ENCODE measurements at places on chromosomes 7 and 10.

DNA sequence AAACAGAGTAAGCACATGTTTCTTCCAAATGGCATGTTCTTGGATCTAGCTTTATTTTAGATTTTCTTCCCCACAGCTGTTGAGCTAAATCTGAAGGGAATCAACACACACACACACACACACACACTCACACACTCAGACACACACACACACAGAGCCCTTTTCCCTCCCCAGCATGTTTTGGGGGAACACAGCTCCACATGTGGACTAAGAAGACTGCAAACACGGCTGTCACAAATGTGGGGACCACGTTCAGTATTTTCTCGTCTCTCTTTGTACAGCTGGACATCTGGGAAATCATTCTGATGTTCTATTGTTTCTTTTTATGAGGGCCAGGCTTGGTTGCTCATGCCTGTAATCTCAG lies 116.3 kb downstream of the ABLIM1 start:
- no peak for DNase-seq

DNA sequence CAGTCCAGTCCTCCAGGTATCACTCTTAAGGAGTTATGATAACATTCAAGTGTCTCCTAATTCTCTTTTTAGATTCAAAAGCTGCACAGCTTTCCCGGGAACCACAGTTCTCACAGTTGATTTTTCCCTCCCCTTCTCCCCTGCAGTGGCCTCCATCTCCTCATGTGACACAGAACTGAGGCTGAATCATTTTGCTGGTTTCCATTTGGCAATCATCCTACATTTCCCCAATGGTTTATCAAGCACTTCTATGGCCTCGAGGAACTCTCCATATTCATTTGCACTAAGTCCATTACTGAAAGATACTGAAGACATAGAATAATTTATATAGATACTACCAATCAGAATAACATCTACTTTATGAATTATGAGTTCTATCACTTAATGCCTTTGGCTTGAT lies 484.9 kb downstream of the GPAM start:
- no peak for DNase-seq

DNA sequence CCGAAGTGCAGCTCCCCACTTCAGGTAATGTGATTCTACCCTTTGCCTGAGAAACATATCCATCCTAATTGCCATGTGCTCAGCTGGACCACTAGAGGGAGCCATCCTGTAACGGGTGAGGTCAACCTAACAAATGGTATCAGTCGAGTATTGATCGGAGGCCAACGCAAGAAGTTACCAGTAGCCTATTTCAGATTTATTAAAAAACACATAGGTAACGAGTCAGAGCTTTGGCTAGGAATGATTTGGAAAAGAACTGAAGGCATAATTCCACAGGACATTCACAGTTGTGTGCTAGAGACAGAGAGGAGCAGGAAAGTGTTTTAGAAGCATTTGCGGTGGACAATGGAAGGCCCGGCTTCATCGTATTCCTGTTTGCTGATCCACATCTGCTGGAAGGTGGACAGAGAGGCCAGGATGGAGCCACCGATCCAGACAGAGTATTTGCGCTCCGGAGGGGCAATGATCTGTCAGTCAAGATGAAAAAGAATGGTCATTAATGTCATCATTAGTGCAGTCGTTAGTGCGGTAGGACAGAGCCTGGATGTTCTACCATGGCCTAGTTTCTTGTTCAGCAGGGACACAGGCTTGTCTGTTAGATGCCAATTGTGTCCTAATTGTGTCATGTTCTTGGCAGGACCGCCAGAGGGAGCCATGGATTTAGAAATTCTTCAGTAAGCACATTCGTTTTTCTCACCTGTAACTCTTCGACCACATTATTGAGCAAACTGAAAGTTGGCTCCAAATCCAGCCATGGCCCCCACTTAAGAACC lies 17.5 kb downstream of the ACTA2 start:
- DNase-seq: no peak

GRCh38 chr7:71630516-71630915 lies 498.6 kb downstream of the GALNT17 start:
- DNase-seq: no peak

DNA sequence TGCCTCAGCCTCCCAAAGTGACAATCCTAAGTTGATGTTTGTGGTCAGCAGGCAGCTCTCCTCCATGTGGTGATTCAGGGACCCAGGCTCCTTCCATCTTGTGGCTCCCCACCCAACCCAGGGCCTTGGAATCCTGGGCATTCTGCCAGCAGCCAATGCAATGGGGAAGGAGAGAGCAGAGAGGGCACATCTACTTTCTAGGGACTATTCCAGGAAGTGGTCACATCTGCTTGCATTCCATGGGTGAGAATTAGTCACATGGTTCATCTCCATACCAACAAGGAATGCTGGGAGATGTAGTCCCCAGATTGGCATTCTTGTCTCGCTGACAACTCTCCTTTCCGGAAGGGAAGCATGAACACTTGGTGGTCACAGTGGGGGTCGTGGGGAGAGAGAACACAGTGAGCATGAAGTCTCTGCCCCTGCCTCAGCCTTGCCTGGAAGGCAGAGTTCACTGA lies 9.9 kb upstream of the SRRM3 start:
- no peak for DNase-seq

GRCh38 chr10:113959383-113959760 lies 84.3 kb upstream of the ADRB1 start:
- no peak for DNase-seq

- no peak for DNase-seq
Measured at GRCh38 chr10:34489973-34490745, 324.9 kb downstream of the PARD3 start.

- DNase-seq: no peak
Measured at GRCh38 chr7:20786049-20786412, 655 bp downstream of the SP8 start.

- DNase-seq: no peak
Measured at GRCh38 chr10:63699785-63700613, 178.8 kb downstream of the REEP3 start.

- no peak for DNase-seq
Measured at GRCh38 chr10:58661336-58661735, 148.7 kb downstream of the BICC1 start.

DNA sequence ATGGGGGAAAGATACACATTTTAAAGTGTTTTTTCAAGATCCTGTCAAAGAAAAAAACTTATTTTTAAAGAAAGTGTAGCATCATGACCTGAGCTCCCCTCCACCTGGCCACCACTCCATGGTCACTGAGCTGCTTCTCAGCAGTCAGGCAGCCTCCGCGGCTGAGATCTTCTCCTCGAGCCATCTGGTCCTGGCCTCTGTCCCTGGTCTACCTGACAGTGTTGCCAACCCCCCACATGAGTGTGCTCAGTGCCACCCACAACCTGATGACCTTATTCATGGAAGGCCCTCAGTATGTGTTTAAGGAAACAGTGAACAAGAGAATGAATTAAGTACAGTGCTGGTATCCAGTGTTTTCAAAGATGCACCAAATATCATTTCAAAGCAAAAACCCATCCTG lies 694.5 kb upstream of the NRP1 start:
- DNase-seq: no peak

DNA sequence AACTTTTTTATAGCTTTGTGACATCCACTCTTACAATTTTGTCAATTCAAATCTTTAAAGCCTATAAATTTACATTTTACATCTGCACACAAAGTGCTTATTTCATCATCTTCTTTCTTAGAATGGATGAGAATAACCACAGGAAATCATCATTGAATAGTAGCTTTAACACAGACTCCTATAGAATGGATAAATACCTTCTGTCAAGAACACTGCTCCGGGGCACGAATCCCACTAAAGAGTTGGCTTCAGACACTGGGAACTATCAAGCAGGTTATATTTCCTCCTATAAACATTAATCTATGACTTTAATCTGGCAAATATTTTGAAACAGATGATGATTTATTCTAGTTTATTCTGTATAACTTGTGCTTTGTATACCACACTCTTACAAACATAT lies 269.7 kb upstream of the TPK1 start:
- no peak for DNase-seq

- DNase-seq: no peak
Measured at GRCh38 chr10:91907914-91908336, 1.4 kb downstream of the FGFBP3 start.

GRCh38 chr10:91418416-91418815 lies 8.3 kb downstream of the HECTD2 start:
- no peak for DNase-seq

GRCh38 chr7:127717502-127718339 lies 65.7 kb downstream of the SND1 start:
- DNase-seq: no peak
